ENCODE measurements at places on chromosomes 2 and 18.

GRCh38 chr18:56869189-56869777, 218.1 kb downstream of the WDR7 start:
- DNase-seq, result peak; percentile 84

DNA sequence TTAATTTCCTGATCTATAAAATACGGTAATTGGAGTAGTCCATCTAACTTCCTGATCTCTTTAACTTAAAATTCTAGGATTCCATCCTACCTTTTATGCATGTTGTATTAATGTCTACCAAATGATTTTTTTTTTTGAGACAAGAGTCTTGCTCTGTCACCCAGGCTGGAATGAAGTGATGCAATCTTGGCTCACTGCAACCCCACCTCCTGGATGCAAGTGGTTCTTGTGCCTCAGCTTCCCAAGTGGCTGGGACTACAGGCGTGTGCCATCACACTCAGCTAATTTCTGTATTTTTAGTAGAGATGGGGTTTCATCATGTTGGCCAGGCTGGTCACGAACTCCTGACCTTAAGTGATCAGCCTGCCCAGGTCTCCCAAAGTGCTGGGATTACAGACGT, 47.8 kb downstream of the CFAP36 start:
- DNase-seq, result no peak

- no peak for DNase-seq
Observed at GRCh38 chr2:28011322-28011737, 120.8 kb downstream of the BABAM2 start.

GRCh38 chr2:71785516-71785981, 332.2 kb downstream of the DYSF start:
- no peak for DNase-seq

GRCh38 chr2:8244639-8245038, 437.2 kb upstream of the ID2 start:
- DNase-seq, result no peak

DNA sequence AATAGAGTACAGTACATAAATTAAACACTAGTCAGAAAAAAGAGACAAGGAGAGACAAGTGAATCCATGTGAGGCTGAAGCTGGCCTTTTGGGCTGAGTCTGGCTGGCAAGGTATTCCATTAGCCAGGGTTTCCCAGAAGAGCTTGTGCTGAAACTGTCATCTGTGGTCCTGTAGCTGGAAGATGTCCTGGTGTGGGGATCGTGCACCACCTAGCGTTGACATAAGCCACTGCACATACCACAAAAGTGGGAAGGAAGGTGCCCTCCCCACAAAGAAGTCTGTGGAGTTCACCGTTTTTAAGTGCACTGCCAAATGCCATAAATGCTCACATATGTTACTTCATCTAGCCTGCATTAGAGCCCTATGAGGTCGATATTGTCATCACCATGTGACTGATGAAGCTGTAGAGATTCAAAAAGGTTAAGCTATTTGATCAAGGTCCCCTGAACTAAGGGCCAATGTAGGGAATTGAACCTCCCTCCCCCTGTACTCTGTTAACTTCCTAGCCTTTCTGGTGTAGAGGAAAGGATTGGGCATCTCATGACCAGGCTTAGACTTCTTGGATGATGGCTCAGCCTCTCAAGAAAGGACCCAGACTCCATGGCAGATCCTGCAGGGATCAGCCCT, 31.9 kb upstream of the GALNT14 start:
- peak; percentile 53 for DNase-seq

- no peak for DNase-seq
Observed at GRCh38 chr2:101558740-101559525, 84.0 kb upstream of the RFX8 start.

DNA sequence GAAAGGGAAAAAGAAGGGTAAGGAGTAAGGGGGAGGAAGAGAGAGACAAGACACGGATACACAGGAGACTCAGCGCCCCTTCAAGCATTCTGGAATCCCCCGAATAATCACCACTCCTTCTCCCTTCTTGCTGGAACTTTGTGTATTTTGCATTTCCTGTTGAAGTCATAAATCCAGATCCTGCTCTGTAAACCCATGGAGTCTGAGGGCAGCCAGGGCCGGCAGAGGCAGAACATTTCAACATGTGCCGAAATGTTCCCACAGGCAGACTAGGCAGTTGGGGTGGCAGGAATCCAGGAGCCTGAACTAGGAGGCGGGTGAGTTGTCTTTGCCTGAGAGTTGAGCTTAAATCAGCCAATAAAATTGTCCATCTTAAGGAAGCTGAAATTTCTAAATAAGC, 193.1 kb downstream of the SH3RF3 start:
- DNase-seq, result no peak

GRCh38 chr18:55256226-55256928, 297.1 kb upstream of the CCDC68 start:
- DNase-seq, result no peak

DNA sequence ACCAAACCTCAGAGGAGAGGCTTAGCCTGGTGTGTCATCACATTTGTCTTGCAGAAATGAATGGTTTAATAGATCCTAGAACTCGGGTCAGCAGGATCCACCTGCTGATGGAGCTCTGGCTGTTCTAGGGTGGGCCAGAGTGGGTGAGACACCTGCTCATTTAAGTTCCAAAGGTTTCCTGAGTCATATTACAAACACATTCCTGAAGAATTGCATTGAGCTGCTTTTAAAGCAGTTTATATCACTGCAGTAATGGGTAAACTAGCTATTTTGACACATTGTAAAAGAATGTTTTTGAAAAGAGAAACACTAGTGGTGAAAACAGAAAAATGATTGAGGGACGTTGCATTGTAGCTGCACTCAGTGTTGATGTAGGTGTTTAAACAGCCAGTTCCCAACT, 175.3 kb upstream of the TCF4 start:
- DNase-seq, result peak; percentile 41

DNA sequence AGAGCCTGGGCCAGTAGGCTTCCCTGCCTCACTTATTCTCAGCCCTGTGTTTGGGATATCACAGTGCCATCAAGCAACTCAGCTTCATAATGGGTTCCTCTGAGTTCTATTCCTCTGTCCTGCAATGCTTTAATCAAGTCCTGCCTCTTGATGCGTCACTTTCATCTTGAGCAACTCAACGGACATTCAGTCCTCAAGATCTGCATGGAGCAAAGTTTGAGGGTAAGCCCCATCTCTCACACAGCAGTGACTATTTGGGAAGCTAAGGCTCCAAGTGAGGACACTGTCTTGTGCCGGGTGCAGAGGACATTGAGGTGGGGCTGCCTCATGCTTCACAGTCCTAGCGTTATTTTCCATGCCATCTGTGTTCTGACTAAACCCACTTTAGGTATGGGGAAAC, 50.9 kb upstream of the PLB1 start:
- DNase-seq, result no peak

- DNase-seq, result no peak
Observed at GRCh38 chr18:79637181-79637920, 42.3 kb upstream of the CTDP1 start.

DNA sequence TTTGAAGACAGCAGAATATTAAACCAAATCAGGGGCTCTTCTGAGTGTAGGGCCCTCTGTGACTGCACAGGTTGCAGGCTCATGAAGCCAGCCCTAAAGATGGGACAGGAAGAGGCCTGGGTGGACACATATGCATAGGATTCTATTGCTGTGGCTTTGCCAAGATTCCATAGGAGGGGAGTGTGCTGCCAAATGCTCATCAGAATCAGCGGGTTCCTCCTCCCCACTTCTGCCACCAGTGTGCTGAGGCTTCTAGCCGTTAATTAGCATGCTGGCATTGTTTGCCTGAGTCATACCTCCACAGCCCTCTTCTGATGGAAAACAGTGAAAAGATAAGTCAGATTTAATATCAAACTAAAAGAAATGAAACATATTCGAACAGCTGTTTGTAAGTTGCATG, 103.9 kb upstream of the TMEFF2 start:
- no peak for DNase-seq

GRCh38 chr2:223416815-223417610, 185.1 kb downstream of the SCG2 start:
- no peak for DNase-seq

DNA sequence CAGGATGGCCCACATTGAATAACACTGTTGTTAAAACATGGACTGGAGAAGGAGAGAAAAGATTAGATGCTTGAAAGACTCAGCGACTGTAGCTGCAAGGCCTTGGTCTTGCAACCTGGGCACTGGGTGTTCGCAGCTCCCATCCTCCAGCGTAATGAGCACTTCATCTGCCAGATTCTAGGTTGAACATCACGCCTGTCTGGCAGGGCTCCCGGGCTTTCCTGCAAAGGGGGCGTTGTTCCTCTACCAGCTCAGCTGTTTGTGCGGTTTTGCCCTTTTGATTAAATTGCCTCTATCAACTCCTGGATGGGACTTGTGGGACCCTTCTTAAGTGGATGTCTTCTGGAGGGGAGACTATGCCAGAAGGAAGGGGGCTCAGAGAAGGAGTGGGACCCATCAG, 215.4 kb downstream of the KLHL29 start:
- DNase-seq, result no peak

All from NCI-H146 (cell line).